Activated gamma-delta T cell treated with anti-CD3 and anti-CD28 coated beads, Interleukin-2, amount 50 U/mL, for 16 hours (primary cell): ENCODE measurements at places on chromosomes 2 and 18.

DNA sequence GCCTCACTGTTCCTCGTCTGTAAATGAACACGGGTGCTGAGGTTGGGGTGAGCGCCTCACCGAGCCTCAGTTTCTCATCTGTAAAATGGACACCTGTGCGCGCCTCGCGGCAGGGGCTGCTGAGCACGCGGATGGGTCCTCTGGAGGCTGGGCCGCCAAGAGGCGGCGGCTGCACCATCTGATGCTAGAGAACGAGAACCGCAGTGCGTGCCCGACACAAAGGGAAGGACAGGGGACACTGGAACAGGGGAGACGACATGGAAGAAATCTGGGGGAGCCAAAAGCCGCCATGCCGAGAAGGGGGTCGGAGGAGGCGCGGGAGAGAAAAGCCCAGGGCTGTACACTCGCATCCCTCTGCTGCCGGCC is 118.7 kb upstream of the ZNF516 start:
- no peak for DNase-seq

DNA sequence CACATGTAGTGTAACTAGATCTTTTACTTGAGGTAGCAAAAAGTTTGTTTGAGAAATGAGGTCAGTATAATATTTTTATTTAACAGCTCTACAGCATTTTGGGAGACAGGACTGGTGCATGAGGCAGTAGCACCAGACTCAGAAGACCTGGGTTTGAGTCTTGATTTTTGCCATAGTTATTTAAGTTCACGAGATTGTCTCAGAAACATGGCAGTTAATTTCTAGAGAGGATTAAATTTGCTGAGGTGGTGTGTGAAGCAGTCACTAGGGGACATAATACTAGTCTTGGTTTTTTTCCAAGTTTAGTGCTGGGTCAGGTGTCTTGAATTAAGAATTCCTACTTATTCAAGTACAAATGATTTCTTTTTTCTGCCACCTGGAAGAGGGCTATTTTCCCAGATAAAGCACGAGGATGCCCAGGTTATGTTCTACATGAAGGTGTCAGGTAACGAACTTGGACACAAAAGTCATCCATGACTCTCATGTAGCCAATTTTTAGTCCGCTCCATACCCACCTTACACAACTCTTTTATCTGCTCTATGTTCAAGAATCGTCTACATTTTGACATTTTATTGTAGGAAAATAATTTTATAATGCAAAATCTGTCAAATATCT is 1.4 kb downstream of the MARCHF7 start:
- no peak for DNase-seq

- no peak for DNase-seq
Observed at GRCh38 chr2:125073440-125073839, 1048.4 kb downstream of the CNTNAP5 start.

DNA sequence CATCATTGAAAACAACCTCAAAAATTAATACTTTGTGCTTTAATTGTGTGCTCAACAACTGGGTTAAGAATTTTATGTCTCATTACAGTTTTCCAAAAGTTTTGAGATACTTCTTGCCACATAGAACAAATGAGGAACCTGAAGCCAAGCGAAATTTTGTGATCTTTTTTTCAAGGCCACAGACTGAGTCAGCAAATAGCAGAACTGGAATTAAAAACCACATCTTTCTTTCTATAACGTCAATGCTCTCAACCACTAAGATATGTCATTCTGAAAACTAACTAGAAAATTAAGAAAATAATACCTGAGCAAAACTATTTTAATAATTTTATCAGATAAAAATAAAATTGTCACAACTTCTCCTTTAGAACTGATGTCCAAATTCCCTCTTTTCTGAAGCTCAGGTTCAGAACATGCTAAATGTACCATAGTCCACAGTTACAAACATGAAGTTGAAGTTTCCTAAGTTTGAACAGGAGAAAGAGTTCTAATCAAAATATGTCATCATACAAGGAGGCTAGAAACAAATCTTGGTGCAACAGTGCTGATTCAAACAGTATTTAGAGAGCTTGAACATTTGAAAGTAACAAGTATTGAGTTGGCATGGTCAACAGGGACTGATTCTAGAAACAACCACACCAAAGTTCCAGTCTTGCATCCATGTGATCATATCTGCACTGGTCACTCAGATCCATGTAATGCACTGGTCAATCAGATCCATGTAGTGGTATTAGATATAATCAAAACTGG is 27.6 kb upstream of the CALCRL start:
- no peak for DNase-seq

DNA sequence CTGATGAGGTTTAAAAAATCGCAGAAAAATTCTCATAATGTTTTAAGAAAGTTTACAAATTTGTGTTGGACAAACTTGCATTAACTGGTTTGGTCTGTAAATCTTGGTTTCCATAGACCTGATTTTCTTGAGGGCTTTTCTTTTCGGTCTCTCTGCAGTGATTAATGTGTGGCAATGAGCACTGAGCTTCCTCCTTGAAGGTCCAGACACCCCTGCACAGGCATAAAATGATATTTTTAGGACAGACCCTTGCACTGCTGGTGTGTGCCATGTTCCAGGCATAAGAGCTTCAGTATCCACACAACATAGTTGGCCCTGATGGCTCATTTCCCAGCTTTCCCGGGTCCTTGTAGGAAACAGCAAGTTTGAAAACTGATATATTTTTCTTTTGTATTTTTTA is 33.7 kb downstream of the MRPL33 start:
- DNase-seq = no peak

DNA sequence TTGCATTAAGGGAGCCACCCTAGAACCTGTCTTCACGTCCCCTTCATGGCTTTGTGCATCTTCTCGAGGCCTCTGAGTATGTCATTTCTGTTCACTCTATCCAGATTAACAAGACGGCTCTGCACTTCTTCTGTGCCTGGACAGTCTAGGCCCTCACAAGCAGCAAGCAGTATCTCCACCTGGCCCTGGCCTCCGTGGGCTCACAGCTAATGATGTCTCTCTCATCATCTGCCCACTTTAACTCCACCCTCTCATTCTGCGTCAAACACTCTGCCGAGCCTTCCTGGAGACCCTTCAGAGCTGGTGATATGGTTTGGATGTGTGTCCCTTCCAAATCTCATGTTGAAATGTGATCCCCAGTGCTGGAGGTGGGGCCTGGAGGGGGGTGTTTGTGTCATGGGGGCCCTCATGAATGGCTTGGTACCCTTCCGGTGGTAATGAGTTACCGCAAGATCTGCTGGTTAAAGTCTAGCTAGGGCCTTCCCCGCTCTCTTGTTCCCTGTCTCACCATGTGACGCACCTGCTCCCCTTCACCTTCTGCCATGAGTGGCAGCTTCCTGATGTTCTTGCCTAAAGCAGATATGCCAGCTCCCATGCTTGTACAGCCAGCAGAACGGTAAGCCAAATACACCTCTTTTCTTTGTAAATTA is 132.5 kb upstream of the ID2 start:
- no peak for DNase-seq

GRCh38 chr2:158411748-158412147 is 44.8 kb downstream of the CCDC148 start:
- no peak for DNase-seq

DNA sequence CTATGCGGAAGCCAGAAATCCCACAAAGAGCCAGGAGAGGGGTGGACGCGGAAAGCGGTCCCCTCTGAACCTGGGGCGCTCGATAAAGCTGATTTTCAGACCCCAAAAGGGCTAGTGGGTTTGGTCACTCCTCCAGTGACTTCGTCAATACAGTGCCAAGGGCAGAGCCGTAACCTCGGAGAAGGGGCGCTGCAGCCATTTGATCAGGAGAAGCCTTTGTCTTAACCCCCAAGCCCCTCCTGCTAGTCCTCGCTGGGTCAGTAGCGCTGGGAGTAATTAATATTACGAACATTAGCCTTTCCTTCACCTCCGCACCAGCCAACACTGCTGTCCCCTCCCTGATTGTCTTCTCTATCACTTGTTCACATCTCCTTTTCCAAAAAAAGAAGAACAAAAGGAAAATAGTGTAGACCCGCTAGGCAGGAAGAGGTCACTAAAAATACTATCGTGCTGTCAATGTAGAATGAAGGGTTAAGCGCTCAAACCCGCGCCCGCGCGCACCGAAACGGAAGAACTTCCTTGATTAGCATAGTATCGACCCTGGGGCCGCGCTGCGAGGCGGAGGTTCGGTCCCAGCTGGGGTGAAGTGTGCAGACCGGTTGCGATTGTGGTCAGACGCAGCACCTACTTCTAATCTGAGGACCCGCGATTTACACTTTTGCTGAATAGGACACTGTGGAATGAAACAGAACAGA is 63.2 kb upstream of the MAPRE2 start:
- DNase-seq = peak; percentile 27

- no peak for DNase-seq
Observed at GRCh38 chr2:10523406-10524189, 75.5 kb upstream of the ODC1 start.

GRCh38 chr2:77434880-77435279 is 87.3 kb downstream of the LRRTM4 start:
- no peak for DNase-seq

GRCh38 chr2:17594533-17595401 is 54.3 kb downstream of the VSNL1 start:
- DNase-seq = no peak

GRCh38 chr2:127873707-127874303 is 12.0 kb downstream of the AMMECR1L start:
- DNase-seq = no peak

- no peak for DNase-seq
Observed at GRCh38 chr2:222319586-222320435, 21.0 kb upstream of the PAX3 start.

DNA sequence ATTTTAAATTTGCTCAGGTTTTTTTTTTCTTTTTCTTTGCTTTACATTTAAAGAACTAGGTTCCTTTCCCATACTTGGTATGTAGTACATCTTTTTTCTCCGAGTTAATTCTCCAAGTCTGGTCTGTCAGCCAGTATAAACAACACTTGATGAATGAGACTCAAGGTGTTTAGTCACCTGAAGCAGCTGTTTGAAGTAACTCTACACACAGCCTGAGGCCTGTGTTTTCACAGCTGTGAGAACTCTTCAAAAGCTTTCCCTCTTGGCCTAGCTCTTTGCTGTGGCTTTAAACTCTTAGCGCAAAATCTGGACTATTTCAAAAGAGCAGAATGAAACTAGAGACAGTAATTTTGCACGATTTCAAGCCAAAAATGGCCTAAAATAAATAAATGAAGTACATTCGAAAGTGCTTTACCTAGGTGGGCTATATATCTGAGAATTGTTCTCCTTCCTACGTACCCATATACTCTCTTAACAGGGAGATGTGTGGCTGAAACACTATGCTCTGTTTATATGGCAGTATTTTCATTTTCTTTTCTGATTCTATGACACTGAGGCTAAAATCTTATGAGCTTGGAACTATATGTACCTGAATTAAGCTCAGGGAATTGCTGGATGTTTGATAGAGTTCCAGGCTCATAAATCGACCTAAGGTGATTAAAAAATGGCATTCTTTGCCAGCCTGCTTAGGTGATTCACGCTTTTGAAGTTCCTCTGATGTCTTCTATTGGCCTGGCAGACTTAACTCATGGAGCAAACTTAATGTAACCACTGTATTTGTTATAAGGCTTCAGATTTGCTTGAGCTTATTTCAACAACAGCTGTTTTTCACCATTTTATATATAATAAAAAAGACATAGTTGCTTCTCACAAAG is 1044.1 kb upstream of the ZEB2 start:
- DNase-seq = no peak

DNA sequence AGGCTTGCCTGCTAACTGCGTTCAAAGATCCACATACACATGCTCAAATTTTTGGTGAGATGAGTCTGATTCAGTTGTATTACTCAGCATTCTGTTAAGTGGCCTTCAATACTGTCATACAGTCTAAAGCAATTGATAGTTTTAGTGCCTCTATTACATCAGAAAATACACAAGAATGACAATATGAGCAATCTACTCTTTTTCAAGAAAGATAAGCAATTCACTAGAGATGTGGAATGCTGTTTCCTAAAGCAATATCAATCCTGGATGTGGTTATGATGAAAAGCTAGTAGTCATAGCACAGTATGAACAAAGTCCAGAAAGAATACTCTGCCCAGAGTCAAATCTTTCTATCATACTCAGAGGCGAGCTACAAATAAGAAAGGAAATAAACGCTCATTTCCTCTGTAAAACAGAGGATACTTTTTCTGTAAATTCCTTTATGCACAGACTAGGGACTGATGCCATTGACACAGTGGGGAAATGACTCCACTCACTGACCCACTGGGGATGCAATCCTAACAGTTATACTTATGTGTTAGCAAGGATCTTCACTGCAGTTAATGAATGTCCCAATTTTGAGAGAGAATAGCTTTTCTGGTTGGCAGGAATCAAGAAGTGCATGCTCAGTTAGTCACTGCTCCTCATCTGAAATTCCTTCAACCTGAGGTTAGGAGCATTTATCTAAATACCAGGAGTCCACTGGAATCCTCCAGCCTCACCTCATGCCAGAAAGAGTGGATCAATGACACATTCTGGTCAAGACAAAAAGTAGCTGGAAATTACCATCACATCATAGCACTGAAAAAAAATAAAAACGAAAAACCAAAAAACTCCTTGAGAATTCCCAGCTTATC is 83.3 kb downstream of the PDE11A start:
- DNase-seq = no peak

DNA sequence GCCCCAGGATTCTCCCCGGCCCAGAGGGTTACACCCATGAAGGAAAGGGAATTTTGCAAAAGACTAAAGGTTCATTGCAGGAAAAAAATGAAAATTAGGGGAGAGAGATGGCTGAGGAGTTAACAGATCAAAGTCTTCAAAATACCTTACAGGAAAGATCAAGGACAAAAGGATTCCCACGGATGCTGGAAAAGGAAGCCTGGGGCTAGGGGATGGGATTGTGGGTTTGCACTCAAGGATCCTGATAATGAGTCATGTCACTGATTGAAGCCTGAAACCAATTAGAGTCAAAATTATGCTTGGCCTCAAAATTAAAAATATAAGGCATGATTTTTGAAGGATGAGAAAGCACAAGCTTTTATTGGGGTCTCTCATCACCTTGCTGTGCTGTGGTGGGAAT is 32.6 kb upstream of the COPS8 start:
- DNase-seq = no peak

DNA sequence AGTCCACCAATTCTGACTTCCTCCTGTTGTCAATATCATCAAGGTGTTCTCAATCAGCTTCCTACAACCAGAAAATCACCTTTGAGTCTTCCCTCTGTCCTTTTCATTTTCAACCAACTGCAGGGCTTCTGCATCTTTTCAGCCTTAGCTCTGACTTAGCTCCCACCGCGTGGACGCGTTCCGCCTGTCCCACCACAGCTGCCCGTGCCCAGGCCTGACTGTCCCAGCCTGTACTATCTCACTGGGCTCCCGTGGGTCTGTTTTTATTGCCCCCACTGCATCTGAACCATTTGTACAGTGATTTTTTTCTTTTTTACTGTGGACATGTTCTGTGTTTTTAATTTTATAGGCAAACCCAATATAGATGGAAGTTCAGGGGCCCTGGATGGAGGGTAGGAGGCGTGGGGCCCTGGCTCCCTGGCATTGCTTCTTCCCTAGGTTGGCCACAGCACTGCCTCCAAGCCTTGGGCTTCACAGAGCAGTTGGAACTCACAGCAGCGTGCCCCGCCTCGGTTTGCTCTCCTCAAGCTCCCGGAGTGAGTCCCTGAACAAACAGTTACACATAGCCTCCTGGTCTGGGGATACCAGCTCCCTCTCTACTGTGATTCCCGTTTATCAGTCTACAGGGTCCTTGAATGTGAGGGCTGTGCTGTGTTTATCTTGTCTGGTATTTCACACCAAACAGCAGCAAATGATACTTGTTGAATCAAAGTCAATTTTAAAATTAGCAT is 280.6 kb upstream of the PXDN start:
- DNase-seq = no peak
